ENCODE measurements at places on chromosomes 4 and X. TPM values are rescaled to one million over a fixed set of nuclear protein-coding genes. Genes with fewer than 3 reads are reported as not detected.

- no peaks in the 10 kb centered on the region for H3K27me3 ChIP-seq
- no peak overlapping the region for H3K27ac ChIP-seq
- no peaks in the 10 kb centered on the region for H3K4me1 ChIP-seq
Measured at GRCh38 chrX:65657659-65658058, 9.8 kb upstream of the MSN start.

- DNase-seq: no peak
- H3K27me3 ChIP-seq: no peaks in the 10 kb centered on the region
- H3K27ac ChIP-seq: no peak overlapping the region
- H3K4me1 ChIP-seq: peaks cover 4% of the 10 kb centered on the region
Measured at GRCh38 chr4:189850239-189850856, 90.3 kb upstream of the FRG1 start.

GRCh38 chr4:184968366-184968765 lies 49.9 kb upstream of the HELT start:
- H3K27me3 ChIP-seq: no peaks in the 10 kb centered on the region
- H3K4me1 ChIP-seq: no peaks in the 10 kb centered on the region
- H3K4me3 ChIP-seq: no peak overlapping the region
- H3K27ac ChIP-seq: no peak overlapping the region

Gene GC
- total RNA-seq: not detected

GRCh38 chrX:139581068-139581467 lies 50.5 kb downstream of the F9 start:
- no peak overlapping the region for H3K27ac ChIP-seq
- H3K27me3 ChIP-seq: no peaks in the 10 kb centered on the region
- no peaks in the 10 kb centered on the region for H3K4me1 ChIP-seq
- no peaks in the 10 kb centered on the region for H3K36me3 ChIP-seq
- no peak overlapping the region for H3K4me3 ChIP-seq

Gene AR
- 1.5 TPM for total RNA-seq

DNA sequence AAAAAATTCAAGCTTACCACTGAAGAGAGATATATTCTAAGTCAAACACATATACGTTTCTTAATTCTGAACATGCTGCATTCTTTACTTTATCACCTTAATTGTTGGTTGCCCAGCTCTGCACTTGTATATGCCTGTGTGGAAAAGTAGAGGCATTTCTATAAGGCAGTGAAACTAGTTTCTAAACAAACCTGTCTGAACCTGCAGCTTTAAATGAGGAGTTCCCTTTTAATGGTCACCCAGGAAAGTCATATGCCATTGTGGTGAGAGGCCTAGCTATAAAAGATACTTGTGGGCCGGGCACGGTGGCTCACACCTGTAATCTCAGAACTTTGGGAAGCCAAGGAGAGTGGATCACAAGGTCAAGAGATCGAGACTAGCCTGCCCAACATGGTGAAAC lies 147.4 kb upstream of the RXFP1 start:
- no peaks in the 10 kb centered on the region for H3K36me3 ChIP-seq
- H3K27me3 ChIP-seq: no peaks in the 10 kb centered on the region
- H3K4me3 ChIP-seq: no peak overlapping the region

- no peaks in the 10 kb centered on the region for H3K27me3 ChIP-seq
- H3K27ac ChIP-seq: peak overlapping the region; percentile 25
- peak; percentile 86 for DNase-seq
- H3K4me3 ChIP-seq: peak overlapping the region; percentile 47
Measured at GRCh38 chr4:100100985-100101384, 89.3 kb downstream of the DDIT4L start.

GRCh38 chr4:1288786-1289185 lies 905 bp upstream of the MAEA start:
- no peak overlapping the region for H3K27ac ChIP-seq
- H3K4me1 ChIP-seq: peaks cover 6% of the 10 kb centered on the region
- H3K36me3 ChIP-seq: peaks cover 4% of the 10 kb centered on the region
- H3K4me3 ChIP-seq: peak overlapping the region; percentile 99
- DNase-seq: peak; percentile 26

DNA sequence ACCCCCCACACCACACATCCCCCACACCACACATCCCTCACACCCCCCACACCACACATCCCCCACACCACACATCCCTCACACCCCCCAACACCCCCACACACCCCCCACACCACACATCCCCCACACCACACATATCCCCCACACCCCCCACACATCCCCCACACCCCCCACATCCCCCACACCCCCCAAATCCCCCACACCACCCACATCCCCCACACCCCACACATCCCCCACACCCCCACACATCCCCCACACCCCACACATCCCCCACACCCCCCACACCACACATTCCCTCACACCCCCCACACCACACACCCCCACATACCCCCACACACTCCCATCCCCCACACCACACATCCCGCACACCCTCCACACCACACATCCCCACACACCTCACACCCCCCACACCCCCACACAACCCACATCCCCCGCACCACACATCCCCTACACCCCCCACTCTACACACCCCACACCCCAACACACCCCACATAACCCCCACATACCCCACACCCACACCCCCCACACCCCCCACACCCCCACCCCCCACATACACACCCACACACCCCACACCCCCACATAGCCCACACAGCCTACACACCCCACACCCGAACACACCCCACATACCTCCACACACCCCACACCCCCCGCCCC lies 172.9 kb downstream of the DCLK2 start:
- H3K36me3 ChIP-seq: no peaks in the 10 kb centered on the region
- no peak overlapping the region for H3K4me3 ChIP-seq
- no peak for DNase-seq
- H3K27me3 ChIP-seq: no peaks in the 10 kb centered on the region

GRCh38 chr4:150960818-150961217 lies 54.3 kb downstream of the LRBA start:
- H3K4me3 ChIP-seq: no peak overlapping the region
- H3K36me3 ChIP-seq: peaks cover 17% of the 10 kb centered on the region
- no peak overlapping the region for H3K27ac ChIP-seq
- H3K27me3 ChIP-seq: no peaks in the 10 kb centered on the region

GRCh38 chr4:6673660-6674499 lies 19.8 kb upstream of the S100P start:
- H3K4me1 ChIP-seq: no peaks in the 10 kb centered on the region
- peak; percentile 96 for DNase-seq
- H3K36me3 ChIP-seq: peaks cover 24% of the 10 kb centered on the region
- H3K27me3 ChIP-seq: no peaks in the 10 kb centered on the region
- H3K27ac ChIP-seq: peak overlapping the region; percentile 58

Gene WNK3
- 30.7 TPM for total RNA-seq

Gene SPATA18
- total RNA-seq: 1.4 TPM

Gene F11
- total RNA-seq: not detected

Gene SASH3
- total RNA-seq: not detected

Gene TCEAL7
- 5.3 TPM for total RNA-seq

GRCh38 chr4:40309250-40309774 lies 25.8 kb upstream of the CHRNA9 start:
- H3K4me1 ChIP-seq: no peaks in the 10 kb centered on the region
- peak overlapping the region; percentile 56 for H3K4me3 ChIP-seq
- H3K36me3 ChIP-seq: no peaks in the 10 kb centered on the region
- H3K27me3 ChIP-seq: no peaks in the 10 kb centered on the region

GRCh38 chrX:17788439-17788838 lies 51.1 kb downstream of the SCML1 start:
- no peaks in the 10 kb centered on the region for H3K27me3 ChIP-seq
- peak; percentile 79 for DNase-seq
- H3K4me1 ChIP-seq: peaks cover 7% of the 10 kb centered on the region
- H3K27ac ChIP-seq: no peak overlapping the region
- H3K4me3 ChIP-seq: no peak overlapping the region

- no peak overlapping the region for H3K4me3 ChIP-seq
- H3K36me3 ChIP-seq: no peaks in the 10 kb centered on the region
- H3K4me1 ChIP-seq: no peaks in the 10 kb centered on the region
- H3K27me3 ChIP-seq: no peaks in the 10 kb centered on the region
- no peak overlapping the region for H3K27ac ChIP-seq
- DNase-seq: no peak
Measured at GRCh38 chrX:15915959-15916703, 61.5 kb upstream of the AP1S2 start.

Gene NSUN7
- total RNA-seq: 18.2 TPM

GRCh38 chrX:67700602-67701001 lies 156.8 kb downstream of the AR start:
- no peak for DNase-seq
- H3K4me1 ChIP-seq: no peaks in the 10 kb centered on the region
- H3K36me3 ChIP-seq: no peaks in the 10 kb centered on the region

DNA sequence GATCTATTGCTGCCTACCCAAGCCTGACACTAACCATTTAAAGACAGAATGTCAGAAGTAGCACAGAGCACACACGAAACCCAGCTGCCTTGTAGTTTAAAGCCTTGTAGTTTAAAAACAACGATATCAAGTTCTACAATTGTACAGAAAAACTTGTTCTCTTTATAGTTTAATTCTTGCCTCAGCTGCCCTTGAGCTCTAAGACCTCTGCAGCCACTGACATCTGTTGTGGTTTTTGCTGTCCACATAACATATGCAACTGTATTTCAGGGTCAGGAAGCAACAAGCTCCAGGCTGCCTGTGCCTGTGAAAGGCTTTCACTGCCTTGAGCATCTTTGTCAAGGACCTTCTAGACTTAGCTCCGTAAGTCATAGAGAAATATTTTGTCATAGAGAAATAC lies 227.2 kb downstream of the SPCS3 start:
- no peak for DNase-seq
- H3K4me3 ChIP-seq: no peak overlapping the region
- H3K36me3 ChIP-seq: no peaks in the 10 kb centered on the region
- no peak overlapping the region for H3K27ac ChIP-seq
- no peaks in the 10 kb centered on the region for H3K27me3 ChIP-seq

DNA sequence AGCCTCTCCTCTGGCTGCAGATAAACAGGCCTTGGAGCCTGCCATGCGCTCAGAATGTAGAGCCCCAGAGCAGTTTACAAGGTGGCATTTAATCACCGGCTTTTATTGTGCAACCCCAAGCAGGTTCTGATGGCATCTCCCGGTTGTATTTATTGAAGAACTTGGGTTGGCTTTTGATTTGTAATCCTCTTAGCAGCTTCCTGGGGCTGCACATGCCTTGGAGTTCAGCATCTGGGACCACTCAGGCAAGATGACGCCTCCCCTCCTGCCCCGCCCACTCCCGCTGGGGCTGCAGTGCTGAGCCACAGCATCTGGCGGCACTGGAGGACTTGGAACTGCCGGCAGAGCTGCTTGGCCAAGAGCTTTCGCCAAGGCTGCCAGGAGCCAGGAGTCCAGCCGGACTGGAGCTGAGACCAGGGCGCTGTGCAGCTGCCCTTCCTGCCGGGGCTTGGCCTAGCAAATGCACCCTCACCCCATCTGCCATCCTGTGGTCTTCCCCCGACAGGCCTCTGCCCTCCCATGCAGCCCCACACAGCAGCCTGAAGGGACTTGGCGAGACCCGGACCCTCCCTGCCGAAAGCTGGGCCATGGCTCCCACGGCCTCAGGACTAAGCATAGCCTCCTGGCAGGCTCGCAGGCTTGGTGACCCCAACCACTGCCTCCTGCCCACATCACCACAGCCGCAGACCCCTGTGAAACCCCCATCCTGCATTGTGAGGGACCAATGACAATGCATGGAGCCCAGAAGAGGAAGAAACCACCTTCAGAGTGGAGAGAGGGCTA lies 5.4 kb downstream of the HTRA3 start:
- no peaks in the 10 kb centered on the region for H3K4me1 ChIP-seq
- no peaks in the 10 kb centered on the region for H3K36me3 ChIP-seq
- H3K27ac ChIP-seq: no peak overlapping the region
- H3K4me3 ChIP-seq: no peak overlapping the region
- peak; percentile 72 for DNase-seq
- H3K27me3 ChIP-seq: peaks cover 20% of the 10 kb centered on the region

Measured in endodermal cell (in vitro differentiated cells).